ENCODE measurements at places on chromosomes 6 and 20. TPM values are rescaled to one million over a fixed set of nuclear protein-coding genes. Genes with fewer than 3 reads are reported as not detected.

MBOAT1 gene
- total RNA-seq: 18.6 TPM

ALDH8A1 gene
- 0.24 TPM for total RNA-seq

BNIP5 gene
- not detected for total RNA-seq

BPIFB1 gene
- total RNA-seq: not detected

HFE gene
- 1.7 TPM for total RNA-seq

GGTLC1 gene
- total RNA-seq: not detected

HUS1B gene
- 1.1 TPM for total RNA-seq

RIPPLY2 gene
- not detected for total RNA-seq

CST5 gene
- not detected for total RNA-seq

PPIL4 gene
- 19.6 TPM for total RNA-seq

HSPA12B gene
- total RNA-seq: not detected

CDYL gene
- 25.5 TPM for total RNA-seq

LZTS3 gene
- total RNA-seq: 1.6 TPM

ADGRF4 gene
- not detected for total RNA-seq

PRR18 gene
- not detected for total RNA-seq

SPINT4 gene
- not detected for total RNA-seq

IRAK1BP1 gene
- total RNA-seq: 2.2 TPM

JPH2 gene
- total RNA-seq: 0.10 TPM

KCNK5 gene
- total RNA-seq: 3.1 TPM

SLC12A5 gene
- 0.88 TPM for total RNA-seq

TRIM40 gene
- not detected for total RNA-seq

GABBR1 gene
- total RNA-seq: 39.4 TPM

ANKRD60 gene
- total RNA-seq: not detected

BPI gene
- total RNA-seq: not detected

CCN5 gene
- total RNA-seq: not detected

CRIP3 gene
- 0.29 TPM for total RNA-seq

HSP90AB1 gene
- 401 TPM for total RNA-seq

MTFR2 gene
- total RNA-seq: 12.7 TPM

RAET1L gene
- total RNA-seq: not detected

NCOA5 gene
- total RNA-seq: 26.4 TPM

AHCY gene
- 61.5 TPM for total RNA-seq

CMTR1 gene
- 64.4 TPM for total RNA-seq

SIGLEC1 gene
- not detected for total RNA-seq

PPP2R5D gene
- 44.2 TPM for total RNA-seq

ADGRB3 gene
- total RNA-seq: not detected

EGFL8 gene
- total RNA-seq: 14.5 TPM

TSHZ2 gene
- total RNA-seq: 10.3 TPM

MEI4 gene
- not detected for total RNA-seq

KIF25 gene
- total RNA-seq: not detected

AIF1 gene
- 45.4 TPM for total RNA-seq

XKR7 gene
- 0.03 TPM for total RNA-seq

PSMG4 gene
- total RNA-seq: 29.5 TPM

MCCD1 gene
- total RNA-seq: not detected

Data from activated naive CD4-positive, alpha-beta T cell treated with anti-CD3 and anti-CD28 coated beads, Interleukin-2, amount 10 ng/mL, durations not matched to agents 5 hours and 36 hours (primary cell).